ENCODE measurements at places on chromosomes 2 and 18.
A peak's percentile ranks its signal among the peaks of the same experiment; 100 is the strongest.

DNA sequence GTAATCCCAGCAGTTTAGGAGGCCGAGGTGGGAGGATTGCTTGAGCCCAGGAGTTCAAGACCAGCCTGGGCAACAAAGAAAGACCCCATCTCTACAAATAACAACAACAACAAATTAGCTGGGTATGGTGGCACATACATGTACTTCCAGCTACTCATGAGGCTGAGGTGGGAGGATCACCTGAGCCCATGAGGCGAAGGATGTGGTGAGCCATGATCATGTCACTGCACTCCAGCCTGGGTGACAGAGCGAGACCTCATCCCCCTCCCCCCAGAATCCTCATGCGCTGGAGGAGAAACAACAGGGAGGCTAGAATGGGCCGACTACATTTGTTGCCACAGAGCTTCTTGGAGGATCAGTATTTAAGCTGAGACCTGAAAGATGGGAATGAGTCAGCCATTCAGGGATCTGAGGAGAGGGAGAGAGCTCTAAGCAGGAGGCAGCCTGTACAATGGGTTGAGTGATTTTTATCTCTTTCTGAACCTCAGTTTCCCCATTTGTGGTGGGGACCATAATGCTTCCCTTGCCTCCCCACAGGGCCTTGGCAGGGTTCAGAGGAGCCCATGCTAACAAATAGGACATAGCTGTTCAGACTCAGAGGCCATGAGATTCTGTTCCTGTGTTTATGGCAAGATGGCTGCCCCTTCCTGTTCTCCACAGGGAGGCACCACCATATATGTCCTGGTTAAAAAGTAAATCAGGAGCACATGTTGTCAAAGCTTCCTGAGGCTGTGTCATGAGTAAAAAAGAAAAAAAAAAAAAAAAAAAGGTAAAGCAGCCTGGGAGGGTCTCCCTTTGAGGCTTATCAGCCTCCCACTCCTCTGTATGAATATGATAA lies 131.4 kb upstream of the HAAO start:
- no peak for DNase-seq

GRCh38 chr2:185044323-185044874 lies 446.1 kb downstream of the ZNF804A start:
- DNase-seq, result no peak

DNA sequence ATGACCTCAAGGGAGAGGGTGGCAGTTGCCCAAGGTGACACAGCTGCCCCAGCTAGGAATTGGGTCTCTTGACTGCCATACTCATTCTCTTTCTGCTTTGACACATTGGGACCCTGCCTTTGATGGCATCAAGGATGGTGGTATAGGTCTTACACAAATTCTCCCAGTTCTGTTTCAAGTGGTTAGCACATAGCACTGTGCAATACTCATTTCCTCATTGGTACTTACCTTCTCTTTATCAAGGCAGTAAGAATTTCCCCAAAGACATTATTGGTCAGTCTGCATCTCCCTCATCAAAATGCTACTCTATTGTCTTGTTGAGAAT lies 35.9 kb upstream of the CCDC93 start:
- DNase-seq, result no peak

GRCh38 chr2:12493031-12493513 lies 223.7 kb upstream of the TRIB2 start:
- no peak for DNase-seq

DNA sequence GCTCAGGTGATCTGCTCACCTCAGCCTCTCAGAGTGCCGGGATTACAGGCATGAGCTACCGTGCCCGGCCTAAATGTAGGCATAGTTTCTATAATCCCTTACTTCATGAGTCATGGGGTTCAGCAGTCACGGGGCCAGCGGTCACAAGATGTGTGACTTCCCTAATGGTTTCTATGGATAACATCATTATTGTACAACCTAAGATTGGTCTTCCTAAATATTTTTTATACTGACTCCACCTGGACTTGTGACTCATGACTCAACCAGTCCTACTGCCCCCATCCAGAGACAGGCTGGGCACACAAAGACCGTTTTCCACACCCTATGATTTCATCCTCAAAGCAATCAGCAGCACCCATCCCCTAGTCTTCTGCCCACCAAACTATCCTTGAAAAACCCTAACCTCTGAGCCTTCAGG lies 15.9 kb downstream of the FAM210A start:
- no peak for DNase-seq

GRCh38 chr2:29450596-29451222 lies 335.5 kb downstream of the CLIP4 start:
- DNase-seq, result peak; percentile 83

DNA sequence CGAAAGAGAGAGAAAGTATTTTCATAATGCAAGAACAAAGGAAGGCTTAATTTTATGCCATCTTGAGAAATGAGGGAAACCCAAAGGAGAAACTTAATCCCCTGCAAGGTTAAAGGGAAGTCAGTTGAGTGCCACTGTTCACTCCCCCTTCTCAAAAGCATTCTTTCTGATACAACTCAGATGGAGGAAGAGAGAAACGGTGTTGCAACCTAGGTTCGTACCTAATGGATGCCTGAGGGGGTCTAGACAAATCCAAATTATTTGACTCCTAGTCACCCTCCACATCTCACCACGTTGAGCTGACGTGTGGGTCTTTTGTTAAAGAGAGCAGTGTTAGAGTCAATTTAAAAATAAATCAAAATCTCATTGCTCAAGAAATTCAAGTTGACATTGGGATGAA lies 52.6 kb upstream of the UNC80 start:
- no peak for DNase-seq

GRCh38 chr2:63589148-63589958 lies 590 bp downstream of the MDH1 start:
- peak; percentile 56 for DNase-seq

- DNase-seq, result peak; percentile 37
Observed at GRCh38 chr18:48374423-48375149, 34.6 kb downstream of the ZBTB7C start.

DNA sequence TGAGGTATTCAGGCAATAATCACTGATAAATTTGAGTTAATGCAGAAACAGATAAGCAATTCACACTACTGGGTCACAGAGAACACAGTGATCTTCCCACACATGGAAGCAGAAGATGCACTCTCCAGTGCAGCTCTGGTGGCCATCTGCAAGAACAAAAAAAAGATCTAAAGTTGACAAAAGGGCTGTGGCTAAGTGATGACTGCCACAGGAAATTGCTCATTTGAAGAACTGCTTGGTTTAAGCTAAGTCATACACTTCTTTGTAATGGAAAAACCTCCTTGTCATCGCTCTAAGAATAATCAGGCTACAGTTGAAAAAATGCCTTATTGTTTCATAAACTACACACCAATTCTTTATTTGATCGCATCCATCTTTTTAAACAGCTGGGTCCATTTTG lies 115.1 kb downstream of the DTNB start:
- no peak for DNase-seq

DNA sequence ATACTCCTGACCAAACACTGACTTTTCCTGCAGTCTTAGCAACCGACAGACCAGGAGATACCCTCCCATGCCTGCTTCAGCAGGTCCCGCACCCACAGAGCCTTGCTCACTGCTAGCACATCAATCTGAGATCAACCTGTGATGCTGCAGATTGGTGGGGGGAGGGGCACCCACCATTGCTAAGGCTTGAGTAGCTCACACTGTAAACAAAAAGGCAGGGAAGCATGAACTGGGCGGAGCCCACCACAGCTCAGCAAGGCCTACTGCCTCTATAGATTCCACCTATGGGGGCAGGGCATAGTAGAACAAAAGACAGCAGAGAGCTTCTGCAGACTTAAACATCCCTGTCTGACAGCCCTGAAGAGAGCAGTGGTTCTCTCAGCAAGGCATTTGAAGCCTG lies 109.7 kb downstream of the SP100 start:
- no peak for DNase-seq

GRCh38 chr18:2513616-2514015 lies 57.7 kb downstream of the METTL4 start:
- peak; percentile 39 for DNase-seq

DNA sequence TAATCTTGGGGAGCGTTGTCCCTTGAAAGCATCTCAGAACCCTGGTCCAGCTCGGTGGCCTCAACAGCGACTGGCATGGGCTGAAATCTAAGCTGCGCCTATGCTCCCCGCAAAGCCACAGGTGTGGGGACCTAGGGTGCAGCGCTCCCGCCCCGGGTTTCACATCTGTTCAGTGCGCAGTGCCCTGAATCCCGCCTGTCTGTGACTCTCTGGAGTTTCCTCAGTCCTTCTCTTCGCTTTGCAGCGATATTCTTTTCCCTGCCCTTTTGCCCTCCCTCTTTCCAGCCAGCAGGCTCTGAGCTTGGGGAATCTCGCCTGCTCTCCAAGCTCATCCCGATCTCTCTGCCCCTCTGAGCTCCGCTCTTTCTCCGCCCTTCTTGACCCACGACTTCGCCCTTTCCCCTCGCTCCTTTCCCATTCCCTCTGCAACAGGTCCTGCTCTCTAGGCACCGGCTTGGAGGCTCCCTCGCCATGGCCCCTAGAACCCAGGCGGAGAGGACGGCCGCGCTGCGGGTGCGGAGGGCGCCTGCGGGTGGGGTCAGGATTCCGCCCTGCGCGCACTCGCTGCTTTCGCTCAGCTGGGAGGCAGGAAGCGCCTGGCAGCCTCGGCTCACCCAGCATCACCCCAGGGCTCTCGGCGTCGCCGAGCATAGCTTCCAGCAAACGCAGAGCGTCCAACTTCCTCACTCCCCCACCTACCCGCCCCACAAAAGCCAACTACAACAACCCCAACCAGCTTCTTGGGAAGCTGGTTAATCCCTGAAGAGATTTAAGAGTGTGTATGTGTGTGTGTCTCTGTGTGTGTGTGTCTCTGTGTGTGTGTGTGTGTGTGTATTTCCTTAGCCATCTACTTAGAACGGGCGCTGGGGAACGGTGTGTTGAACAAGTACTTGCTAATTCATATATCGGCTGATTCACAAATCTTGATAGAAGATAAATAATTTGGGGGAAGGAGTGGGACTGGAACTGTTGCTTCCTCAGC lies 1.1 kb downstream of the GRP start:
- DNase-seq, result peak; percentile 59

DNA sequence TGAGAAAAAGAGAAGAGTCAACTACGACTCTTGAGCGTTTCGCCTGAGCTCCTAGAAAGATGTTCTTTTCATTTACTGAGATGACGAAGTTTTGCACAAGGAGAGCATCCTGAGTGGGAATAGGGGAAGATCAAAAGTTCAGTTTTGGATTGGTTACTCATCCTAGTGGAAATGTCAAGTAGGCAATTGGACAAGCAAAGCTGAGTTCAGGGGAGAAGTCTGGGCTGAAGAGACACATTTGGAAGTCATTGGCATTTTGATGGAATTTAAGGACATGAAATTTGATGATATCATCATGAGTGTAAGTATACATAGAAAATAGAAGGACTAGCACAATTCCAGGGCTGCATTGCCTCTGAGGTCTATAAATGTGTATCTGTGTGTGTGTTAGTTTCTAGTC lies 416.6 kb downstream of the RAD51AP2 start:
- no peak for DNase-seq

DNA sequence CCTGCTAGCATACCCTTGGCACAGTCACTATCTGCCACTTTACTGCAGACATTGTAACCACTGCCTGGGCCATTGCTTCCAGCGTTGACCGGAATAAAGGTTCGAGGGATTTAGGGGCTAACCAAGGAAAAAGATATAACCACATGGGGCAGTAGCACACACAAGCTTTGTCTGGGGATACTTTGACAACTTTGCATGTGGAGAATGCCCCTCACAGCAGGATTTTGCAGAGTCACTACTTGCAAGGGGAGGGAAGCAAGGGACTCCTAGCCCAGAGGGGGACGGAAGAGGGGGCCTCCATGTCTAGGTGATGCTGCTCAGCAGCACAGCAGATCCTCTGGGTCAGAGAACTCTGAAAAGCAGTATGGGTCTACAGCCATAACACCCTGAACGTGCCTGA lies 138.7 kb downstream of the SPP2 start:
- DNase-seq, result no peak

- DNase-seq, result no peak
Observed at GRCh38 chr2:46188041-46188716, 109.0 kb upstream of the EPAS1 start.

- DNase-seq, result no peak
Observed at GRCh38 chr2:34737146-34737545, 1138.0 kb upstream of the FAM98A start.
